ENCODE measurements at places on chromosomes 6 and 20.

GRCh38 chr6:105874835-105875626, 211.1 kb upstream of the PRDM1 start:
- DNase-seq: no peak

- no peak for DNase-seq
These were observed 106.5 kb downstream of the ARID1B start for GRCh38 chr6:156883497-156884252.

GRCh38 chr20:19404826-19405225, 192.4 kb downstream of the SLC24A3 start:
- DNase-seq: no peak

GRCh38 chr20:53557130-53557529, 36.5 kb downstream of the ZNF217 start:
- no peak for DNase-seq

- DNase-seq: no peak
These were observed 1.4 kb upstream of the RRBP1 start for GRCh38 chr20:17683218-17684076.

GRCh38 chr6:87396595-87397392, 11.0 kb upstream of the CFAP206 start:
- DNase-seq: no peak

- DNase-seq: no peak
These were observed 49.2 kb downstream of the SMPDL3A start for GRCh38 chr6:122838060-122838780.

- DNase-seq: no peak
These were observed 53.9 kb downstream of the IGF2R start for GRCh38 chr6:160022793-160023192.

- DNase-seq: no peak
These were observed 94.5 kb upstream of the FOXP4 start for GRCh38 chr6:41451515-41452163.

- DNase-seq: no peak
These were observed 81.1 kb upstream of the SNAP25 start for GRCh38 chr20:10137533-10137932.

DNA sequence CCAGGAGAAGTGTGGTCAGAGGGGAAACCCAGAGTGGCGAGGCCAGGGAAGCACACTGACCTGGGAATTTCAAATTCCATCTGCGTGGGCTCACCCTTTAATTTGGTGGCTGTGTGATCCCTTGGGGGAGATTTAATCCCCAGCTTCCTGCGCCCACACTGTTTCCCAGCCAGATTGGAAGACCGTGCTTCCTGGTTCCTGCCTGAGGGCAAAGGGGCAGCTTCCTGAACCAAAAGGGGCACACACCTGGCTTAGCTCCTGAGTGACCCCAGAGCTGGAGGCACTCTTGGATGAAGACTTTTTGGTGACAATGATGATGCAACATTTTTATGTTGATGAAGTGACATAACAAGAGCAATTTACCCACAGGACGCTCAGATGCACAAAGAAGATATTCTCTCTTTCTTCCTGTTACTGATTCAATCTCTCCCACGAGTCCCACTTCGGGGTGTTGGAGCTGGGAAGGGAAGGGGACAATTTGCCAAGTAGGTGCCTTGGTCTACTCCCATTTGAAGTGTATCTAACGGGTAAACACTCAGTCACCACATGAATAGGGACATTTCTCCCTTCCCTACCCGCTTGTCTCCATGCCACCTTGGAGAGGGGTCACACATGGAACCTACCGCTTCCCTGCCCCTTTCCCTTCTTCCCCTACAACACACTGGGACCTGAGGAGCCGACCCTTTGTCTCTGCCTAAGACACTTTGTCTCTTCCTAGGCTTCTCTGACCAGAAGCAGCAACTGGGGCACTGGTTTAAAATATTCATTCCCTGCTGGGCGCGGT, 28.6 kb upstream of the CDKN1A start:
- DNase-seq: no peak

DNA sequence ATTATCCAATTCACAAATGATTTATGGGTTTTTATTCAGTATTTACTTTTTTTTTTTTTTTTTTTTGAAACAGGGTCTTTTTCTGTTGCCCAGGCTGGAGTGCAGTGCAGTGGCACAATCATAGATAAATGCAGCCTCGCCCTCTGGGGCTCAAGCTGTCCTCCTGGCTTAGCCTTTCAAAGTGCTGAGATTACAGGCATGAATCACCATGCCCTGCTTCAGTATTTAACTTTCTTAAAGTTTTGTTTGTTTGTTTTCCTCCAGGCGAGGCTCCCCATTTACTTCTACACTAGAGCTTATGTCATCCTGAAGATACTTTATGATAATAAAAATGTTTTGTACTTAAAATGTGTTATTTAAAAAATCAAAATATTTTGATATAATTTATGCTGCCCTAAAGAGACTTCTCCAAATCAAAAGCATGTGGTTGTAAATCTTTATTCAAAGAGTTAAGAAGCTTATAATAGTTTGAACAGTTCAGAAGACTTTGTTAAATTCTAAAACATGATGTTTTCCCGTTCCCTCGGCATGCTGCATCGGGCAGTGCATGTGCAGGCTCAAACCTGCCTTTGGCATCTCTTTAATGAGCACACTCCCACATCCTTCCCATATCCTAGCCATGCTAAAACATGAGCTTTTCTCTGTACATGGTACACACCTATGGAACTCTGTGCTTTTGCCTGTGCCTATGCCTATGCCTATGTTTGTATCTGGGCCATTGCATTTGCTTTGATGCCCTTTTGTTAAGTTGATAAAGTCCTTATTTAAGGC, 11.0 kb downstream of the SMPDL3A start:
- DNase-seq: no peak

DNA sequence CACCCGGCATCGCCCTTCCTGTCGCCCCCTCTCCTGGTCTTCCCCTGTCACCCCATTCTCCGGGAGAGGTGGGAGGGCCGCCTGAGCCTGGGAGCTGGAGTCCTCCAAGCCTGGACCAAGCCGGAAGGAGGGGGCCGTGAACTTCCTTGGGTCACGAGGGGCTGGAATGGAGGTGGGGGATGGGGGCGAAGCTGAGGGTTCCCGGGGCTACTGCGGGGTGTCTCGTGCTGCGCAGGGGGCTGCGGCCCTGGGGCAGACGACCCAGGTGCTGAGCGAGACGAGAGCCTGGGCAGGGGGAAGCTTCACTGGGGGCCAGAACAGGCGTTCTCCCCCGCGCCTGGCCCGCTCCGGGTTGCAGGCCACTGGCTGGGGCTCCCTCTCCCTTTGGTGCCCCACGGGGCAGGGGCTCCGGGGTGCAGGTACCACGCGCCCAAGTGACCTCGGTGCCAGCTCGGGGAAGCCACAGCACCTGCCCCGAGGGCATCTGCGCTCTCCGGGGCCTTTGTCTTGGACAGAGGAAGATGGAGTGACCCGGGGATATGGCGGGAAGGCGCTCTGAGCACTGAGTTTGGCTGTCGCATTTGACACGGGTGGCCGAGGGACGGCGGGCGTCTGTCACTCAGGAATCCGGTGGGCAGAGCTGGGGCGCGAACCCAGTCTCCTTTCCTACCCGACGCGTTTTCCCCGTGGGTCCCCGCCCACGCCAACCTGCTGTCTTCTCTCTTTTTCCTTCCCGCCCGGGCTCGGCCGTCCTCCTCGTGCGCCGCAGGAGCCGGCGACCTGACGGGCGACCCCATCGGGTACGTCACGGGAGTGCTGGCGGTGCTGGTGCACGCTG, 1.2 kb downstream of the SLC35D3 start:
- no peak for DNase-seq

DNA sequence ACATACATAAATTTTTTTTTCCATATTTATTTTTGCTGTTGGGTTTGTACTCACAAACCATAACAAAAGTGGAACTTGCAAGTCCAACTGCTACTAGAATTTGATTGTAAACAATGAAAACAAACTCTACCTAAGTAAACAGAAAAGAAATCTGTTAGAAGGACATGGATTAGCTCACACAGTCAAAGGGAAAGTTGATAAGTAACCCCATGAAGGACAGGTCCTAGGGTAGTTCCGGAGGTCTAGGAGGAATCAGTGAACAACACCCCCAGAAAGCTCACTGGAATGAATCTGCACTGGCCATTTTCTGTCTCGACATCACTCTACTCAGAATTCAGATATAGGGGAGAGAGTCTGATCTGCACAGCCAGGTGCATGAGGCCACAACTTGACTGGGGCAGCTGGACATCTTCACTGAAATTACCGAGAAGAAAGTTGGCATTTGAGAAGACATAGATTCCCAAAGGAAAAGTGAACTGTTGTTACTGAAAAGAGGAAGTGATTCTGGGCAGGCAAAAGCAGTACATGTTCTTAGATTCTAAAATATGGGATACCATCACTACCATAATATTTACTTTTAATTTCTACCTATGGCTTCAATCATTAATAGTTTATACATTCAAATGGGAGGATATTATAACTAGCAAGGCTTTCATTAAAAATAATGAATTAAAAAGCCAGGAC, 76.4 kb downstream of the HMGN3 start:
- DNase-seq: no peak

DNA sequence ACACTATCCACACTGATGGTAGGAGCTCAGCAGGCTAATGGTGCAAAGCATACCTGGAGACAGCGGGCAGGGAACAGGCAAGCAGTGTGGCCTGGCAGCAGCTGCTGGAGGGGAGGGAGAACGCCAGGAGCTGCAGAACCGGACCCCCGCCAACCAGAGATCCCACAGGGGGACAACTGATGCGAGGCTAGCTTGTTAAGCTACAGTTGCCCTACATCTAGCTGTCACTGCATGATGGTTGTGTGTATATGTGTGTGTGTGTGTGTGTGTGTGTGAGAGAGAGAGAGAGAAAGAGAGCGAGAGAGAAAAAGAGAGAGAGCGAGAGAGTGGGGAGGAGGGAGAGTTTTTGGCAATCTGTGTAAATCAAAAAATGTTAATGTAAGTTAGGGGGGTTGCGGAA, 69.7 kb upstream of the NHSL1 start:
- DNase-seq: no peak

GRCh38 chr6:48080227-48081009, 30.6 kb downstream of the PTCHD4 start:
- no peak for DNase-seq

DNA sequence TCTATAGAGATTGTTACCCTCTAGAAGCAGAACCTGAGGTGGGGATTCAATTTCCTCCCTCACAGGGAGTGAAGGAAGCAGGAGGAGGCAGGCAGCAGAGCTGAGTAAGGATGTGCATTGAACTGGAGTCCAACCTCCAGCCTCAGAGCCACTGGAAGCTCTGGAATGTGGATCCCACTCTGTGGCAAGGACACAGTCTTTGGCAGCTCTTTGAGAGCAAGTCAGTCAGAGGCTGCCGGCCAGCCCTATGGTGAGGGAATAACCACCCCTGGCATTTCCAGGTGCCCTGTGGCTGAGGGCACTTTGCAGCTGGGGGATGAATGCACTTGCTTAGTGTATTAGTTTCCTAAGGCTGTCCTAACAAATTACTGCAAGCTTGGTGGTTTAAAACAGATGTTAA, 37.2 kb downstream of the EBF4 start:
- DNase-seq: no peak

DNA sequence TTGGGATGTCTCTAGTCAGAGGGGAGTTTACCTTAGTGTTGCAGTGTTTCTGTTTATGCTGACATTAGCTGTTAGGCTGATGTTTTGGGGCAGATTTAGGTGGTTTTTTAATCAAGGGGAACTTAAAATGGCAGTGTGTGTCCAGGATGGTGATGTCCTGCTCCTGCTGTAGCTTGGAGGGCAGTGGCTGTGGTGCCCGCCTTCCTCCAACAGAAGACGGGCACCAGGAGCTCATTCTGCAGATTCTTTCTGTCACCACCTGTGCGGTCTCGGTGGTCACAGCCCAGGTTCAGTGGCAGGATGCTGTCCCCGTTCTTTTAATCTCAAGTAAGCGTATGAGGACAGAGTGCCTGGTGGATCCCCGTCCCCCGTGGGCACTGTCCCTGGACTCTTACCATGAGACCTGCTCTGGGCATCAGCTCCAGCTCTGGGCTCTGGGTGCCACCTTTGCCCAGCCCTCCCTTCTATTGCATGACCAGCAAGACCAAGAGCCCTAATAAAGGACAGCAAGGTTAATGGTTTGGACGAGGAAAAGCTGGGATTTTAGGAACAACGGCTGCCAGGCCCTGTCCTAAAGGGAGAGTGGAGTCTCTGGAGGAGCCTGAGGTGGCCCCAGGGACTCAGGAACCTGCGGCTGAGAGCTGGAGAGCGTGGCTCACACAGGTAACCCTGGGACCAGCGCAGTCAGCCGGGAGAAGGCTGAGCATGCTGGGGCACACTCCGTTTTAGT, 217.3 kb downstream of the ERMARD start:
- DNase-seq: no peak

GRCh38 chr20:41359541-41360011, 7.0 kb downstream of the EMILIN3 start:
- DNase-seq: no peak

DNA sequence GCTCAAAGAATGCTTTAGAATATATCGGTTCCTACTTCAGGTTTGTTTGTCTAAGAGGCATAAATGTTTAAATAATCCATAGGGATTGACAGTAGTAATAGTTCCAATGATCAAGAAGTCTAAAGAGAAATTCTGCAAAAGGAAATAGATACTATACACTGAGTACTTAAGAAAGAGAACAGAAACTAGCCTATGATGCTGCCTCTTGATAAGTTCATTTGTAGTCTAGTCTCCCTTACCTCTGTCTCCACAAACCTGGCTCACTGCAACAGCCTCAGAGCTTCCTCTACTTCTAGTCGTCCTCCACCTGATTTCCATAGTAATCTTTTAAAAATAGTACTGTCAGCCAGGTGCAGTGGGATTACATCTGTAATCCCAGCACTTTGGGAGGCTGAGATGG, 511.8 kb downstream of the LMBRD1 start:
- DNase-seq: no peak

DNA sequence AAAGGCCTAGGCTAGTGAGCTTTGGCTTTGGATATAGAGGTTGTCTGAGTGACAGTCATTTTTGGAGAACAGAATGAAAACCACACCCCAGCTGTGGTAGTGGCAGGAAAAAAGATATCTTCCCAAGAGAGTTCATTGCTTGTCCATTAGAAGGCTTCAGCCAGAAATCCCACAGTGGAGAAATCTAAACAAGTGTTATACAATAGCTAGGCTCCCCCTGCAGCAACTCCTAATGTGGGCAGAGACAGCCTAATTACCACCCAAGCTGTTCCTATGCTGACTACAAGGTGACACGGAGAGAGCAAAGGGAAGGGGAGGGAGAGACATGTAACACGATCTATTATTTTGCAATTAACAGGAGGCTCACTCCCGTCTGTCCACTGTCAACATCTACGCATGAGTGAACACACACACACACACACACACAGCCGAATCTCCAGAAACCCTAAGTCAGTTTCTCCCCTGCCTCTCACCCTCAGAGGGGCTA, 147.5 kb upstream of the TCF21 start:
- DNase-seq: peak; percentile 11
